Stimulated activated CD8-positive, alpha-beta memory T cell treated with anti-CD3 and anti-CD28 coated beads, Interleukin-4, amount 100 ng/mL, for 1 hour (primary cell): ENCODE measurements at places on chromosomes 12 and 14.
A peak's percentile ranks its signal among the peaks of the same experiment; 100 is the strongest.

- no peak for DNase-seq
These were observed 86.9 kb downstream of the RIN3 start for GRCh38 chr14:92600318-92601053.

DNA sequence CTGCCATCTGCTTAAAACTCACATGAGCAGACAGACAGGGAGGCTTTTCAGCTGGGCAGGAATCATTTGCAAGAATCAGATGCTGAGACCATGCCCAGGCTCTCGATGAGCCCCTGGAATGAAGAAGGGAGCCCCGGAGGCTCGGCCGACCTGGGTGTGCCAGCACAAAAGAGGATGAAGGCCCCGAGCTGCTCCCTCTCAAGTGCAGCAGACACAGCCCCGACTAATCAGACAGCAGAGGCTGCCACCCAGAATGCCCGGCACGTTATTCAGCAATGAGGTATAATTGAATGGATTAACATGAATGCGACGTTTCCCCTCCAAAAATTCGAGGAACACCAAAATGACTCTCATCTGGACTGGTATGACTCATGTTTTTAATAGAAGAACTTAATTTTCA, 58.9 kb downstream of the BCL11B start:
- DNase-seq: no peak

GRCh38 chr14:93493054-93493453, 62.3 kb downstream of the UNC79 start:
- DNase-seq: no peak

GRCh38 chr12:47084172-47084571, 4.4 kb upstream of the AMIGO2 start:
- no peak for DNase-seq

GRCh38 chr12:57476162-57476992, 3.3 kb downstream of the ARHGAP9 start:
- DNase-seq: no peak

GRCh38 chr12:102964872-102965271, 7.4 kb downstream of the ASCL1 start:
- no peak for DNase-seq

DNA sequence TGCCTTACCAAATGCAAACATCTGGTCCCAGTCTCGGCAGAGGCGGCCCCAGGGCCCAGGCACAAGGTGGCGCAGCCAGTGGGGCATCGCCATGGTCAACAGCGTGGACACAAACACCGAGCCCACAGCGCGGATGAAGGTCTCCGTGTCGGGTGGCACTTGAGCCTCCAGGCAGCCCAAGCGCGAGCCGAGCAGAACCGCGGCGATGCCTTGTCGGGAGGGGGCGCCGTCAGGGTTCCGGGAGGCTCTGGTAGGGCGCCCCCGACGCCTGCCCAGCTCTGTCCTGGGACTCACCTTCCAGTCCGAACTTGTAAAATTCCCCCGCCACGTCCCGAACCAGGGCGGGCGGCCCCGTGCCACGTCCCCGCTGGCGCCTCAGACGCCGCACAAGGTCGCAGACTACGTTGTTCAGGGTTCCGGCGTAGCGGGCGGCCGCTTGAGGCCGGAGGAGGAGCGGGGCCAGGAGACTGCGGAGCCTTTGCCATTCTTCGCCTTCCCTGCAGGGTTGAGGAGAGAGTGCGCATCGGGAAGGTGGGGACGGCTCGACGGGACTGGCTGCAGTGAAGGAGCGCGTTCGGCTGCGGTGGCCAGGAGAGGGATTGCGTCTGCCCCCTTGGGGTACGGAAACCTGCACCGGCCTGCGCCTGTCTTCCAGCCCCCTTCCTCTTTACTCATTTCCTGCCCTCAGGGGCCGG, 1.7 kb downstream of the CYP27B1 start:
- no peak for DNase-seq

- DNase-seq: peak; percentile 27
These were observed 45.9 kb upstream of the IFNG-AS1 start for GRCh38 chr12:67943141-67943892.

- no peak for DNase-seq
These were observed 107.7 kb upstream of the BCAT1 start for GRCh38 chr12:25056486-25057130.

- DNase-seq: no peak
These were observed 23.1 kb upstream of the PGF start for GRCh38 chr14:74978416-74978947.

DNA sequence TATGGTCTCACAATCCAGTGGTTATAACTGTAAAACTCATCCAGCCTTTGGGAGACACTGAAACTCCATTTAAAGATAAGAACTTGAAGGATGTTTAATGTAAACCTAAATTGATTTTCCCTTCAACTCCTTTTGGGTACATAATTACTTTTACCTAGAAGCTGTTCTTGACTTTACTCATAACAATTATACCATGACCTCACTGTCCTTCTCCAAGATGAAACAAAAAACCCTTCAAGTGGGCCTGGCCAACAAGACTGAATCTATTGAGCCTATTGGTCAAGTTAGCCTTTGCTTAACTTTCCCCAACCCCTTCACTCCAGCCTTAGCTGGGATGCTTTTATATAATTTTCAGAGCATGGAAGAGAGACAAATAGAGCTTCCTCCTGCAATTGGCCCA, 22.5 kb downstream of the PARP2 start:
- DNase-seq: no peak

DNA sequence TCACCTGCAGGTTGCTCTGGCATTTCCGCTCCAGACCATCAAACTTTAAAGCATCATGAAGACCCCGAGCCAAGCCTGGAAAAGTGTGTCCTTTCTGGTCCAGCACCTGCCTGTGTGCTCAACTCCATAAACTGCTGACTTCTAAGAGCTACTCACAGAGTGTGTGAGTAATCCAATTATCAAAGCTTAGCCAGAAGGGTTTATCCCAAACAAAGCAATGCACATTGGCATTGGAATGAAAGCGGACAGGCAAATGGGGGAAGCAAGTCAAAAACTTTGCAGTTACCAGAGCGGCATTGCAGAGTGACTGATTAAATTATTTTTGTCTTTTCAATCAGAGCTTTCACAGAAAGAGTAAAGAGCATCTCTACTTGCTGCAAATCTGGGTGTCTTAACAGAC, 1262.4 kb upstream of the SEL1L start:
- no peak for DNase-seq

DNA sequence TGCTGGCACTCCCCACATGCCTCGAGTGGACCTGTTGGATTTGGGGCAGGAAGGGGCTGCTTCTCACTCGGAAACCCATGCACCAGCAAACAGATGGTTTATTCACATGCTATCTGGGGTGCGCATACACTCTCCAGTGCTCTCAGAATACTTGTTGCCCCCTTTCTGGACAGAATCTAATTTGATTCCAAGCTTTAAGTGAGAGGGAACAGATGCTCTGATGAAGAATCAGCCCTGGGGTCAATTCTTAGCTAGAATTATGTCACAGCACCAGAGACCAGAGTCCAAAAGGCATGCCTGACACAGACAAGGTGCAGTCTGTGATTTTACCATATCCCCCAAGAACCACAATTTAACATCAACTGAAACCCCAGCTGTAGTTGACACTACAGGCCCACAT, 83.8 kb downstream of the SPTB start:
- DNase-seq: no peak

DNA sequence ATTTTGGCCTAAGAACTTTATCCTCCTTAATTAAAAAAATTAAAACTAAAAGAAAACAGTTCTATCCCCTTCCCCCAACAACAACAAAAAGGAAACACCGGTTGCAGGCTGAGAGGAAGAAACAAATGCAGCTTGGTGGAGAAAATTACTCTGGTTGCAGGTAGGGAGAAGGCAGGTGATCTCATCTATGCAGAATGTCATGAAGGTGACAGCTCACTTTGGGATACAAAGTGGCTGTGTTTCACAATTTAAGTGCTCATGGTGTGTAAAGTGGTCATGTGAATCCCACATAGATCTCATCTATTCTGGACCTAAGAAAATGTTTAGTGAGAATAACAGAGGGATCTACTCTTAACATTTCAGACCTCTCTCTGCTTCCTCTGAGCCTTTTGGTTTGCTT, 219.7 kb upstream of the PKP2 start:
- DNase-seq: no peak

DNA sequence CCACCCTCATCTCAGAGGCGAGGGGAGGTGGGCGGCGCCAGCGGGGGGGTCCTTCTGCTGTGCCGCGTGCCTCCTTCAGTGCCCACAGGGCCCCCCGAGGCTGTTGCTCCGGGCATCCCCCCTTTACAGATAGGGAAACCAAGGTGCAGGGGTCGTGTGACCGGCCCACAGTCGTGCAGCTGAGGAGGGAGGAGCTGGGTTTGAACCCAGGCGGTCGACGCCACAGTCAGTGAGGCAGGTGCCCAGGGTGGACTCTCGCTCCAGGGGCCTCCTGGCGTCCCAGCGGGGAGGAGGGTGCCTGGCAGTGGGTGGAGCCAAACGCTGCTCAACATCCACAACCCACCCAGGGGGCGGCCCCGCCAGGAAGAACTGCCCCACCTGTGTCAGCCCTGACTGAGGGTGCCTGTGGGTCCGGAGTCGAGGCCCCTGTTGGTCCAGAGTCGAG, 8.6 kb downstream of the GALNT9 start:
- no peak for DNase-seq

DNA sequence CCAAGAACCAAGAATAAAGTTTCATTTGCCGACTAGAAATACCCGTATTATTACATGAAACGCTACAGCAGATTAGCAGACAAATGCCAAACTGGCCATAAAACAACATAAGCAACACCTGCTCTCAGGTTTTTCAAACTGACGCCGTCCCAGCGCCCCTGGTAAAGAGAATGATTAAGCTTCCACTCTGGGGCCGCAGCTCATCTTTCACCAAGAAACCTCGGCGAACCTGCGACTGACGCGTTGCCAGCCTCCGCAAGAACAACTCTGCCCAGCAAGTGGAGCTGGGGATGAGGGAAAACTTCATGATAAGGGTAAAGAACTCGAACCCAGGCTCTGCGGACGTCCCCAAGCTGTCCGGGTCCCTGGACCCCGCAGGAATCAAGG, 530 bp downstream of the ARL1 start:
- no peak for DNase-seq

DNA sequence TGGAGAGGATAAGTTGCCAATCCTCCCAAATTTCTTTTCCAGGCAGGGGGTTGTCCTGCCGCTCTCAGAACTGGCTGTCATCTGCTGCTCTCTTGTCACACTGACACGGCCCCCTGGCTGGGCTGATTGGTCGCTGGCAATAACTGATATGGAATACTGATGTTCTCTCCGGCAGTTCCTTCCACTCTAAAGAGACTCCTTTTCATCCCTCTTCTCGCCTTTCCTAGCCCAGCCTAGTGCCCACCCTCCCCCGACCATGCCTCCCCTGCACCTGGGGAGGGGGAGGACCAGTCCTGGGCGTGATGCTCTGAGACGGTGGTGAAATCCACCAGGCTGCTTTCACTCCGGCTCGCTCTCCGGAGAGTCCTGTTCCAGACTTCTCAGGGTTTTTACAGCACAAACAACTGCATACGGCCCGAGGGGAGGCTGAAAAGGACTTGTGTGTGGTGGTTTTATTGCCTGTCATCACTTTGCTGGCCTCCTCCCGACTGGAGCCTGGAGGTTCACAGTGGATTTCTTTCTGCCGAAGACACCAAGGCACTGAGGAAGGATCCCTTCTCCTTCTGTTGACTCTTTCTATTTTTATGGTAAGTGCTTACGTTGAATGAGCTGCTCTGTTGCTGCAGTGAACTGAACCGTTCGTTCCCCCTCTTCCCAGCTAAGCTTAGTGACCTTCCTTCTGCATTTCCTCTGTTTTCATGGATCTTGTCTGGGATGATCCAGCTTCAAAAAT, at the start of gene ANO4:
ANO4 (plus strand) TSS at position 336 of the 733 bp plus-strand sequence. CDS start 107,010 bp downstream, outside the sequence.
- DNase-seq: no peak

GRCh38 chr14:73472185-73473114, 14.1 kb upstream of the NUMB start:
- no peak for DNase-seq

GRCh38 chr12:98803468-98804209, 158.5 kb downstream of the APAF1 start:
- DNase-seq: no peak

- no peak for DNase-seq
These were observed 67.0 kb upstream of the CCDC198 start for GRCh38 chr14:57560681-57561080.

DNA sequence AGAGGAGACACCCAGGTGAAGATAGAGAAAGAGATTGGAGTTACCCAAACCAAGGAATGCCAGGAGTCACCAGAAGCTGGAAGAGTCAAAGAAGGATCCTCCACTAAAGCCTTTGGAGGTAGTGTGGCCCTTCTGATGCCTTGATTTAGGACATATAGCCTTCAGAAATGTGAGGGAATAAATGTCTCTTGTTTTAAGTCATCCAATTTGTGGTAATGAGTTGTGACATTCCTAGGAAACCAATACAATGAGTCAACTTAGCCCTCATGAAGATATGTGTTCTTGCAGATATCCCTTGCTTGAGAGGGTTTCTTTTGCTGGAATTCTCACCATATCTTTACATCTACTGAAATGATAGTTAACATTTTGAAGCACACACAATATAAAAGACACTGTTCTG, 58.8 kb downstream of the CCER1 start:
- DNase-seq: no peak

DNA sequence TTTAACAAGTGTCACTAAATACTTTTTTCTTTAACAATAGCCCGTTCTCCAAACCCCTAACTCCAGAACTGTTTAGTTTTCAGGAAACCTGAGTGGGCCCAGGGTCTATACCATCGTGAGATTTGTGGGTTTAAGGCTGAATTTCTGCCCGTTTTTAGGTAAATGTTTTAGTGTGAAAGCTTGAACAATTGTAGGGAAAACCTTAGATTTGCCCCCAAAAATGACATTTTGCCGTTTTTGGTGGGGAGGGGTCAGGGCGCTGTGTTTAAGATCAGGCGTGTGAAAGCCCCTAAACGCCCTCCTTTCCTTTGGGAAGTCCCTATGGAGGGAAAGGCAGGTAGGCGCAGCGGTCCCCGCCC, 320 bp upstream of the PRPF39 start:
- DNase-seq: no peak

DNA sequence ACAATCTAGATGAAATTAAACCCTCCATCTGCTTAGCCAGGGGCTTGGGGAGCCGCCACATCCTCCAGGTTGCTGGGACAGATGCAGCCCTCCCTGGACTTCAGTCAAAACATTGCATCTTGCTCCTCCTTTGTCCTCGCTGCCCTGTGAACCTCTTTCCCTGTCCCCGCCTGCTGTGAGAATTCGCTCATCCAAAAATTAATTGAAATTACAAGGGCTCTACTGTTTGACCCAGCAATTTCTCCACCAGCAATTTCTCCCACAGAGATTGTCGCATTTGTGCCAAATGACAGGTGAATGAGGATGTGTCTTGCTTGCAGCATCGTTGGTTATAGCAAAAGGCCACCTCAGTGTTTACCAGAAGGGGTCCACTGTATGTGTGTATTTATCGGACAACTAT, 5.0 kb upstream of the POP5 start:
- DNase-seq: no peak

GRCh38 chr12:21907948-21908837, 33.0 kb downstream of the ABCC9 start:
- DNase-seq: no peak

DNA sequence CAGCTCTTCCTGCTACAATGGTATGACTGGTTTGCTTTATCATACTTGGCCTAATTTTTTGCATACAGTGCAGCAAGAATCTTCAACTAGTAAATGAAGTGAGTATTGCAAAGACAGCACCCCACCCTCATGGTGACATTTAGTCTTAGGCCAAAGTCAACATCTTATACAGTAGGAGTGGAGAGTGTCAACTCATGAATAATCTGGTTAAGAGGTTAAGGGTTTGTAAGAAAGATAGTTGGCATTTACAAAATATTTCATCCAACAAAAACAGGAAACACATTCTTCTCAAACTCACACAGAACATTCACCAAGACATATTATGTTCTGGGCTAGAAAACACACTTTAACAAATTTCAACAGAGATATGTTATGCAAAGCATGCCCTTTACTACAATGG, 2.2 kb upstream of the OAS1 start:
- no peak for DNase-seq
